ENCODE measurements at places on chromosomes 6 and 20.

DNA sequence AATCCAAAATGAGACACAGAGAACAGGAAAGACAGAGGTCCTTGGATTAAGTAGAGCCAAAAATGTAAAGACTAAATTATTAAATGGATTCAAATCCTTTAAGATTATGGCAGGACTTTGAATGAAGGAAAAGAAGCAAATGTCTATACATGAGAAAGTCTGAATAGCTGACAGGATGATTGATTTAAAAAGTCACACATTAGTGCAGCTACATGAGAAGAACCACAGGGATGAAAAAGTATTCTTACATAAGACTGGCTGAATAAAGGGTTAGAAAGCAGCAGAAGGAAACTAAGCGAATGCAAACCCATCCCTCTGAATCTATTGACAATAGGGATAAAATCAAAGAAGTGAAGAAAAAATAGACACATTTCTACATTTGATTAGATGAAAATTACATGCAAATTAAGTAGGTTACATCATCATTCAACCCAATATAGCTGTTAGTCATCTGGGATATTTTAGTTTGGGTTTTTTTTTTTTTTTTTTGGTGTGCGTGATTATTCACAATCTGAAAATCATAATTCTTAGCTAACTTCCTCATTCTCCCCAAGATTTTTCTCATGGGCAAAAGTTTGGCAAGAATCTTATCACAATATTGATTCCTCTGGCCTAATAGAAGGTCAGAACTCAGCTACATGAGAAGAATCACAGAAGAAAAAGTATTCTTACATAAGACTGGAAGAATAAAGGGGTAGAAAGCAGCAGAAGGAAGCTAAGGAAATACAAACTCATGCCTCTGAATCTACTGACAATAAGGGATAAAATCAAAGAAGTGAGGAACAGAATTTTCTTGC is 845.4 kb downstream of the HACE1 start:
- no peak for DNase-seq

- DNase-seq = no peak
Measured at GRCh38 chr6:34496103-34496685, 30.3 kb downstream of the PACSIN1 start.

- DNase-seq = no peak
Measured at GRCh38 chr6:143337201-143337949, 113.1 kb downstream of the ADAT2 start.

GRCh38 chr6:81751388-81752083 is 945 bp downstream of the TENT5A start:
- no peak for DNase-seq

DNA sequence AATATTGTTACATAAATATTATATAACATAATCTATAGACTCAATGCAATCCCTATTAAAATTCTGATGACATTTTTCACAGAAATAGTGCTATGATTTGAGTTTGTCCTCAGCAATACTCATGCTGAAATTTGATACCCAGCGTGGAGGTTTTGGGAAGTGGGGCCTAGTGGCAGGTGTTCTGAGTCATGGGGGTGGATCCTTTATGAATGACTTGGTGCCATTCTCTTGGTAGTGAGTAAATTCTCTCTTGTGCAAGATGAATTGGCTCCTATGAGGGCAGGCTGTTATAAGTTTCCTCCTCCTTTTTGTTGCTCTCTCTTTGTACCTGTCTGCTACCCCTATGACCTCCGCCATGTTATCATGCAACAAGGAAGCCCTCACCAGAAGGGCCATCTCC is 65.8 kb downstream of the SHPRH start:
- no peak for DNase-seq

- DNase-seq = no peak
Measured at GRCh38 chr6:41736800-41737555, 1.6 kb upstream of the TFEB start.

DNA sequence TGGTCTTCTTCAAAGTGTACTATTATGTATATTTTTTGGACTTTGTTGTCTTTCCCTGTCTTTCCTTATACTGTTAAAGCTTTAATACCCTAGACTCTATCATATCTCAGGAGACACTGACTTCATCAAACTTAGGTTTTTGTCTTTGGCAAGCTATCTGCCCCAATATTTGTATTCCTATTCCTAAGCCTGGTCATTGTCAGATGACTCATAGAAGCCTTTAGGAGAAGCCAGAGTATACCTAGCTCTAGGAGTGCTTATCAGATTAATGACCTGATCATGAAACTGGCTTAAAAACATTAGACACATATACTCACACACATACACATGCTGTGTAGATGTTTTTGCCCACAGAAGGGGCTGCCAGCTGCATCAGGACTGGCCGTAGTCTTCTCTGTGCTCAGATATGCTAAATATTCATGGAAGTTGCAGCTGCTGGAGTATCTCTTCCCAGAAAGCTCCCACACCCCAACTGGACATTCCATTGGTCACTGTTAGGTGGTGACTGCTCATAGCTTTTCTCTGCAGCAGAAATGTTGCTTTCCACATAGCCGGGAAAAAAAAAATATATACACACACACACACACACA is 102.0 kb downstream of the ANKS1A start:
- no peak for DNase-seq

GRCh38 chr6:50128420-50129005 is 78.8 kb upstream of the DEFB112 start:
- DNase-seq = no peak

DNA sequence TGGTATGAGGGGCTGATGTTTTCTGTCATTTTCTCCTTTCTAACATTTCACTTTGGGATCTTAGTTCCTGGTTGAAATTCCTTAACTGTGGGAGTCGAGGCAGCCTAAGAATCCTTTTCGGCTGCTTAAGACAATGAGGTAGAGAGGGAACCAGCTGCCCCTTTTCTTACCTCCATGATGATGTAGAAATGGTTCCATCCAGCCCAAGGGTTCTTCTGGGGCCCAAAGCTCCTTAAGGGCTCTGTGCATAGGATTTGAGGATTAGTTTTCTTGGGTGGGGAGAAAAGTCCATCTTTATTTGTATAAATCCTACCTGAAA is 33.5 kb downstream of the SYNJ2 start:
- DNase-seq = no peak

DNA sequence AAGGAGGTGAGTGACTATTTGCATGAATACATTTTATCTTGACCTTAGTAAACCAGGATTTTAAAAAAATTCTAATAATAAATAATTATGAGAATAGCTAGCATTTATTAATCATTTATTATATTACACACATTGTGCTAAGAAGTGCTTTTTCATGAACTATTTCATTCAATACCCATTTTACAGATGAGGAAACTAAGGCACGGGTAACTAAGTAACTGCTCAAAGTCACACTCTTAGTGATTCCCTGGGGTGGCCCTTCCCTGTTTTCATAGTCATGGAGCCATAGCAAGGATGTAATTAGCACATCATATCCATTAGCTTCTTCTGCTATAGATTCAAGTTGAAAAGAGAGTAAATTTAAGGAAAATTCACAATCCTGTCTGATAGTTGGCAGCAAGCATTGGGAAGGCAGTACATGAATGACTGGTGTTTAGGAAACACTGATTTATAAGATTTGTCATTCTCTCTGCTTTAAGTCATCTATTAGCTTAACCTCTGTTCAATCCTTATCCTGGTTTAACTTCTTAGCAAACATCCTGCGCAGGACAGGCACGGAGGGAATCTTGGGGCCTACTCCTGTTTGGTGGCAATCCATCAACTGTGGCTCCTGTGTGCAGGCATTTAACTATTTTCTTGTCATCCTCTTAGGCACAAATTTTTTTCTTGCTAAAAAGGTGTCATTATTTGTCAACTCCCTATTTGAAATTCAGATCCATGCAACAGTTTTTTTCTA is 68.3 kb downstream of the RIN2 start:
- no peak for DNase-seq

All from bone marrow (tissue), 2 donors.